ENCODE measurements at places on chromosomes 4 and X.
A peak's percentile ranks its signal among the peaks of the same experiment; 100 is the strongest.

GRCh38 chr4:138222046-138222445 is 20.1 kb downstream of the SLC7A11 start:
- DNase-seq = no peak

- no peak for DNase-seq
These were observed 60.9 kb downstream of the SLC7A11 start for GRCh38 chr4:138181287-138181686.

GRCh38 chrX:46575991-46576392 is 2.4 kb downstream of the CHST7 start:
- DNase-seq = no peak

- DNase-seq = no peak
These were observed 231.4 kb downstream of the QDPR start for GRCh38 chr4:17280261-17281018.

DNA sequence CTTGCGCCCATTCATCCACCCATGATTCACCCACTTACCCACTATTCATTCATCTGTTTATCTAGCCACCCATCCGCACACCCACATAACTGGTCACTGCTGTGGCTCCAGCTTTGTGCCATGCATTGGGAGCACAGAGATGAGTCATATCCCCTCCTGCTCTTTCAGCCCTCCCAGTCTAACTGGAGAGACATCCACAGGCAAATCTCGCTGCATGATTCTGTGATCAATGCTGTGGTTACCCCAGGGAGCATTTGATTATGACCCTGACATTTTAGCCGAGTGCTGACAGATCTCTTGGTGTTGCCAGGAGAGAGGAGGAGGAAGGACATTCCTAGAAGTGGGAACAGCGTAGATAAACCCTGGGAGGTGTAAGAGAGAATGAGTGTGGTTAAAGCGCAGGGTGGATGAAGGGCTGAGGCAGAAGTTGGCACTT is 10.4 kb upstream of the PORCN start:
- DNase-seq = no peak

- DNase-seq = no peak
These were observed 83.9 kb downstream of the VEGFC start for GRCh38 chr4:176708771-176709311.

GRCh38 chrX:26215869-26216268 is at the start of gene MAGEB5:
TSS of gene MAGEB5 (plus strand) at chrX:26216169. CDS start at chrX:26217302, 1,133 bp downstream.
- DNase-seq = no peak

GRCh38 chr4:138911909-138912703 is 103.5 kb upstream of the NOCT start:
- DNase-seq = no peak

DNA sequence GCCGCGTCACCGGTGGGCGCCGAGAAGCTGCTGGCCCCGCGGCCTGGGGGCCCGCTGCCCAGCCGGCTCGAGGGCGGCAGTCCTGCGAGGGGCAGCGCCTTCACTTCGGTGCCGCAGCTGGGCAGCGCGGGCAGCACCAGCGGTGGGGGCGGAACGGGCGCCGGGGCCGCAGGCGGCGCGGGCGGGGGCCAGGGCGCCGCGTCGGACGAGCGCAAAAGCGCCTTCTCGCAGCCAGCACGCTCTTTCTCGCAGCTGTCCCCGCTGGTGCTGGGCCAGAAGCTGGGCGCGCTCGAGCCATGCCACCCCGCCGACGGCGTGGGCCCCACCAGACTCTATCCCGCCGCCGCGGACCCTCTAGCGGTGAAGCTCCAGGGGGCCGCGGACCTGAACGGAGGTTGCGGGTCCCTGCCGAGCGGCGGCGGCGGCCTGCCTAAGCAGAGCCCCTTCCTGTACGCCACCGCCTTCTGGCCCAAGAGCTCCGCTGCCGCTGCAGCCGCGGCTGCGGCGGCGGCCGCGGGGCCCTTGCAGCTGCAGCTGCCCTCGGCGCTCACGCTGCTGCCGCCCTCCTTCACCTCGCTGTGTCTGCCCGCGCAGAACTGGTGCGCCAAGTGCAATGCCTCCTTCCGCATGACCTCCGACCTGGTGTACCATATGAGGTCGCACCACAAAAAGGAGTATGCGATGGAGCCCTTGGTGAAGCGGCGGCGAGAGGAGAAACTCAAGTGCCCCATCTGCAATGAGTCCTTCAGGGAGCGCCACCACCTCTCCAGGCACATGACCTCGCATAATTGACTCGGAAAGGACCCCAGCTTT is 5.6 kb downstream of the PRDM8 start:
- peak; percentile 73 for DNase-seq

- DNase-seq = no peak
These were observed 114.8 kb upstream of the LIMCH1 start for GRCh38 chr4:41423117-41423516.

- DNase-seq = peak; percentile 92
These were observed at the start of gene RPS6KA3 for GRCh38 chrX:20266810-20267606. TSS of gene RPS6KA3 (minus strand) at chrX:20266909. CDS start at chrX:20266632, 277 bp downstream.

DNA sequence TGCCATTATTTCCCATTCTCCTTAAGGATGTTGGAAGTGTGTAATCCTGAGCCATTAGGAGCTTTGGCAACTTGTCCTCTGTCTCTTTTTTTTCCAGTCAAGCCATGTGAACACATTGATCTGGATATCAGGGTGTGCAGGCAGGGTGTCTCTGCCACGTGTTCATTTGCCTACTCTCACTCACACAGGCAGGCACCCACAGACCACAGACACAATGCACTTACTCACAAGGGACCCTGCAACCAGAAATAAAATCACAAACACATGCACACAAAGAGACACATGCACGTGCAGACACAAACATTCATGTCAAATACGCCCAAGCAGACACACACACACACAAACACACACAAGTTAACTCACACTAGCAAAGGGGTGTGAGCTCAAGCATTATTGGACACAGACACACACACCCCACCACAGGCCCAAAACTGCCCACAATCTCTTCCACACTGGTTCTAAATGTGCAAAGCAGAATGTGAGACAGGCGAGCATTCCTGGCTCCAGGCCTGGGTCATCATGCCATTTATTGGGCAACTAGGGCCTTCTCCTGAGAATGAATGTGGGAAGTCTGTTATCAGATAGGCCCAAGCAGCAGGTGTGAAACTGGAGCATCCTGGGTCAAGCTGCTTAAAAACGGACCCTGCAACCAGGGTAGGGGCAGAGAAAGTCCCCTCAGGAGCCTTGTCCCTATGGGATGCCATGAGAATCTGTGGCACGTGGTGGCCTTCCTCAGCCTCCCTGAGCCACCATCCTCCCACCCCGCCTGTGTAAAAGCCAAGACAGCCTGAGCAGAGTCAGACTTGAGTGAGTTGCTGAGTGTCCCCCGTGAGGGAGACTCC is 63.4 kb downstream of the NBDY start:
- DNase-seq = no peak

GRCh38 chrX:112851806-112852205 is 11.2 kb upstream of the AMOT start:
- DNase-seq = peak; percentile 57

GRCh38 chr4:26609391-26609790 is 25.5 kb downstream of the TBC1D19 start:
- DNase-seq = no peak

- DNase-seq = no peak
These were observed 177.4 kb upstream of the SCML1 start for GRCh38 chrX:17559728-17560379.

DNA sequence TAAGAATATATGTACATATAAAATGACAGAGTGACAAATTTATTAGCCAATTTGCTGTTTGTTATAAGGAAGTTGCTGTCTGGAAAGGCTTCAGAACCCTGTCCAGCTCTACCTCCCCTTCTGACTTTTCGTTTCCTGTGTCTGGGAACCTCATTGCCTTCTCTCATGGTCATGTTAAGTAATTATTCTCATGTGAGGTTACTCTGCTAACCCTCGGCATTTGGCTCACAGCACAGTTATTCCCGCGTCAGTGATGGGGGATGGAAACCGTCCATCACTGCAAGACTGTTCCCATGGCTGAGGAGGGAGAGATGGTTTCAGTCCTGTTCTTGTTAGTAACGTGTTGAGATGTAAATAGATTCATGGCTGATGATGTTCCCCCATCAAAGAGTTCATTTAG is 11.9 kb downstream of the EDNRA start:
- DNase-seq = no peak

DNA sequence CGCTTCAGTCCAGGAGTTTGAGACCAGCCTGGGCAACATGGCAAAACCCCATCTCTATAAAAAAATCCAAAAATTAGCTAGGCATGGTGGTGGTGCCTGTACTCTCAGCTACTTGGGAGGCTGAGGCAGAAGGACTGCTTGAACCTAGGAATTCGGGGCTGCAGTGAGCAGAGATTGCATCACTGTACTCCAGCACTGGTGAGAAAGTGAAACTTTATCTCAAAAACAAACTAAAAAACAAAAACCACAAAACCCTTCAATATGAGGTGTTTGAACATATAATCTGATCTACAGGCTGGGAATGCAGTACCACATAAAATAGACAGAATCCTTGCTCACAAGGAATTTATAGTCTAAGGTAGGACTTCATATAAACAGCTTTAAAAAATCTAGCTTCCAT is 103.9 kb downstream of the PDS5A start:
- peak; percentile 50 for DNase-seq

- no peak for DNase-seq
These were observed 671.6 kb downstream of the FAT4 start for GRCh38 chr4:125986307-125986706.

GRCh38 chr4:181541396-181541795 is 701.8 kb upstream of the TENM3 start:
- no peak for DNase-seq

DNA sequence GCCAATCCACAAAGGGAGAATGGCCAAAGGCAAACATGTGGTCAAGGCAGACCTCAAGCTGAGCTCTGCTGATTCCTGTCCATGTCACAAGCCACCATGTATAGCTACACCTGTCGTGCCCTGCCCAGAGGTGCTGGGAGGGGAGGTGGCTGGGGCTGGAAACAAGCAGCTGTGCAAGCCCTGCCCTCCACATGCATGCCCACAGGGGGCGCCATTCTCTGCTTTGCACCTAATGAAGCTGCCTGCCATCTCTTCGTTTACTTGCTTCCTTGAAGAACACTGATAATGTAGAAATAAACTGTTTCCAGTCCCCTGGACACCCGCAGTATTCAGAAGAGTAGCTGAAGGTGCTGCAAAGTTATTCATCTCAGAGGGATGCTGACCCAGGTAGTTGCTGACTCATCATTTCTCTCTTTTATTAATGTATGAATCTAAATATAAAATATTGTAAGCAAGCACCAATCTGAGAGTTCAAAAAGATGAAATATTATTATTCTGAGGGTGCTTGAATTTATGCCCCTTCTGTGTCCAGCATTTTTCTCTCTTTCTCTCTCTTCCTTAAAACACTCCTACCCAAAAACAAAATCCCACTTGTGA is 278.6 kb downstream of the ADGRA3 start:
- DNase-seq = peak; percentile 28

DNA sequence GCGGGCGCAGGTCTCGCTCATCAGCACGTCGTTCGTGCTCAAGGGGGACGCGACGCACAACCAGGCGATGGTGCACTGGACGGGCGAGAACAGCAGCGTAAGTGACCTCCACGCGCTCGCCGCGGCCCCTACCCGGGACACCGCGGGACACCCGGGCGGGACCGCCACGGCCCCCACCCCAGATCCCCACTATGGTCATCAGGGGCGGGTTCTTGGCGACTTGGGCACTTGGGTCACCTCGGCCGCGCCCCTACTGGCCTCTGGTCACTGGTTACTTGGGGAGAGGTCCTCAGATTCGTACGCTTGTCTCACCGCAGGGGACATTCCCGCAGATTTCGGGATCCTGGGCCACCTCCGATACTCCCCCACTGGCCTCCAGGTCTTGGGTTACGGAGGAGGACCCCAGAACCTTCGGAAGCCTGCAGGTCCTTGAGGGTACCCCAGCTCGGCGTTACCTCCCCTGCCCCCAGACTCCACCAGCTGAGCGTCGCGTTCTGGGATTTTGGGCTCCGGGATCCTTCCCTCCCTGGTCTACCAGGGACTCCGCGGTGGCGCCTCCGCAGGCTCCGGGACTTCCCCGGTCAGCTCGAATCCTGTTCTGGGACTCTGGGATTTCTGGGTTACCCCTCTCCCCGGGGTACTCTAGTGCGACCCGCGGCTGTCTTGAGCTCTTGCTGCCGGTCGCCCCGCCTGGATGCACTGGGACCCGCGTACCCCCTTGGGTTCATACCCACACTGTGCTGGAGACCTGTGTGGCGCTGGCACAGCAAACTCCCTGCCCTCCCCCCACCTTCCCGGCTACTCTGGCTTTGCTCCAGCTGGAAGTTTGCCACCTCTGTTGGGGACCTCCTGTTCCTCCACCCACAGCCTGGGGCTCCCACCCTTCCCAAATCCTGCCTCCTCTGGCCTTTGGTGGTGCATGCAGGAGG is 956 bp downstream of the SORCS2 start:
- no peak for DNase-seq

DNA sequence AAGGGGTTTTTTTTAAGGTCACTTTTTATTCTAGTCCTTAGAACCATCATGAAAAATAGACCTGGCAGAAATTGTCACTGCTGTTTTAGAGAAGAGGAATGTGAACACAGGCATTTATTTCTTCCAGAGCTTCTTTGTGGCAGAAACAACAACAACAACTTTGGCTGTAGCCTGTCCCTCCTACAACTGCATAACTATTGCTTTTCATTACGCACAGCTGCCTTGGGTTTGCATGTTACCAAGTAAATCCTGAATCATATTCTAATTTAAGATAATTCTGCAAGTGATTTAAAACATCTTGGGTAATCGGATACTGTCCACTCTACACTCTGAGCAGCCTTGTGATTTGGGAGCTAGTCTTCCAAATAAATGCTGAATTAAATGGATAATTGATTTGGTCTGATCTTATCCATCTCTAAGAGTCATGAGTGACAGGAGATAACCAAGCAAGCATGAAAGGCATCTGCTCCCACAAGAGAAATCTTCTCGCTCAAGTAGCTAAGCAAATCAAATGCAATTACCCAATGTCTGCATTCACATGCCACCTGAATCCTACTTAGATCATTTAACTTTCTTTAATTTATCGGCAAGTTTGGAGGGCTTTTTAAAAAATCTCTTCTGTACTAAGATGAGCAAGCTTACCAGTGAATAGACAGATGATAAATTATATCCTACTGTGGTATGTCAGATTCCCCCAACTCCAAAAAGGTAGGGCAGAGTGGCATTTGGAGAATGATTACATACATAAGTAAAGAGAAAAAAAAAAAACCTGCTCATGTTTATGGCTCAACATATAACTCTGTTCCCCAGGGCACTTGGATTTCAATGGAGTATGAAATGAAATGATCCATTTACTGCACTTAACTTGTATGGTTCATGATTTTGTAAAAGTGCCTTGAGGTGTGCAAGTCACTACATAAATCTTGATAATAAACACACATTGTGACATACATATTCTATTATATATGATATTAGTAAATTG is 73.6 kb downstream of the EGF start:
- DNase-seq = no peak

Measured in activated CD4-positive, alpha-beta T cell treated with anti-CD3 and anti-CD28 coated beads, Interleukin-10, Interleukin-2, amounts not matched to agents 100 ng/mL and 50 ng/mL, durations not matched to agents 16 hours and 8 hours (primary cell).